ENCODE measurements at places on chromosomes 16 and 17.

DNA sequence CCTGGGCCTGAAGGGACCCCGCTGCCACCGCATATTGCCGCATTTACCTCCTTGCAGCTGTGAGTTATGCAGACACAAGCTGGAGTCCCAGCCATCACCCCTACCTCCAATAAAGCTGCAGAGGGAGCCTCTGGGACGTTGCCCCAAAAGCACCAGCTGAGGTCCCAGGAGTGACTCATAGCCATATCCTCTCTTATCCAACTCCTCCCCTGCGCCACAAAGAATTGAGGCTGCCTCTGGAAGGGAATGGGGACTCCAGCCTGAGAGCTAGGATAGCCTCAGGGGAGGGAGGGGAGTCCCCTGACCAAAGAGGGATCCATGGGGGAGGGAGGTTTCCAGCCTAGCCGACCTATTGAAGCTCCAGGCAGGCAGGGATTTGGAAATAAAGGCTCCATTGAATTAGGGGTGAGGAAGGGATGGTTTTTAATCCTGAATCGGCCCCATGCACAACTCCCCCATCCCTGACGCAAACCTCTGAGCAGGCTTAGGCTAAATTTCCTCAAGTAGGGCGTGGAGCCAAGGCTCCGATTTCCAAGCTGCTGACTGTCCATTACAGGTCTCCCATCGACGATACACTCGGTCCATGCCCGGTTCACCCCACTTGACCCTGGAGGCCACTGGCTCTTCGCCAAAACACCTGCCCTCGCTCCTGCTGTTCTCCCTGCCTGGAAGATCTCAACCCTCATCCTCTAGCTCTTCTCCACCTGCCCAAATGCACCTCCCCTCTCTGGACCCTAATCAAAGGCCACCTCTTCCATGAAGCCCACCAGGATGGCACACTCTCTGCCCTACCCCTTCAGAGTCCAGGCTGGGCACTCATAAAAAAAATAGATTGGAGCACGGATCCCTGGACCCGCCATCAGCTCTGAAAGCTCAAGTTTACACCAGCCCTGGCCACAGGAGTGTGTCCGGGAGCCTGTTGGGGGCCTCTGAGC is 27.5 kb downstream of the PIMREG start:
- no peak for DNase-seq

DNA sequence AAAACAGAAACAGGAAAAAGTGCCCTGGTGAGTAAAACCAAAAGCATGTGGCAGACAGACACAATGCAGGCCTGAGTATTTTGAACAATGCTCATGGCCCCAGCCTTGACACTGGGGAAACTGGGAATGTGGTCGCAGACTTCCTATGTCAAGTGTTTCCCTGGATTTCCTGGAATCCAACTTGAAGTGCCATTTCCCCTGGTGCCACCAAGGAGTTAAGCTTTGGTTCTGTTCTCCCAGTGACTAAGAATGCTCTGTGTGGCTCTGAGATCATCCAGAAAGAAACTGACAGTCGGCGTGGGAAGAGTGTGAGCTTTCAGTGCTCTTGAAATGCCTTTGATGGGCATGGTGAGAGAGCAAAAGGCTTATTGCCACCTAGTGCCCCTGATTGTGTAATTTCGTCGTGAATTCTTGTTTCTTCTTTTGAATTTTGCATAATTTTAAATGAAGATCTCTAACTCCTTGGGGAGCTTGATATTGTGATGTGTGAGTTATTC is 96.0 kb downstream of the YPEL2 start:
- DNase-seq, result no peak

DNA sequence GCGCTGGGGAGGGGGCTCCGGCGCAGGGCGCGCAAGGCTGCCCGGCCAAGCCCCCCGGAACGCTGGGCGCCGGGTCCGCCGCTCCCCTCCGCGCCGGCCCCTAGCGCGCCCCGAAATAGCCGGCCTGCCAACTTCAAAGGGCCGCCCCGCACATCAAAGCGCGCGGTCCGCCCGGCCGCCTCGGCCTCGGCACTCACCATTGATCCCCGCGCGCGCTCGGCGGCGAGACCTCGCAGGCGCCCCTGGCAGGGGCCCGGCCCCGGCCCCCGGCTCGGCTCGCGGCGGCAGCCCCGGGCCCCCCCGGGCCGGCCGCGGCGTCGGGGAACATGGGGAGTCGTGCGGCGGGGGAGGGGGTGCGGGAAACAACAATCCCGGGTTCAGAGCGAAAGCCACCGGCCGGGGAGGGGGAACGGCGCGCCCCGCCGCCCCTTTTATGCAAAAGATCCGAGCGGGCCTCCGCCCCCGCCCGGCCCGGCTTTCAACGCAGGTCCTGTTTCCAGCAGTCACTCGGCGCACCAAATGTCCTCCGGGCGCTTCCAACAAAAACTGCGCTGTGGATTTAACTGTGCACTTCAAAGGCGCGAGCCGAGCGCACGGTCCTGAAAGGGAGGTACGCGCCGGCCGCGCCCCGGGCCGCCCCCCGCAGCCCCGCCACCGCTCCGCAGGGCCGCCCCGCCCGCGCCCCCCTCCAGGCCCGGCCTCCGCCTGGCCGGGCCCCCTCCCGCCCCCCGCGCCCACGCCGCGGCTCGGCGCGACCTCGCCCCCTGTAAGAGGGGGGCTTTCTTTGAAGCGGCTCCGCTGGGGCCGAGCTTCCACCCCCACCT is 608 bp downstream of the AXIN2 start:
- peak; percentile 52 for DNase-seq

- DNase-seq, result no peak
Observed at GRCh38 chr16:2715966-2716885, 3.8 kb downstream of the PRSS27 start.

- no peak for DNase-seq
Observed at GRCh38 chr16:81654346-81654745, 124.7 kb upstream of the PLCG2 start.

- DNase-seq, result no peak
Observed at GRCh38 chr17:56158915-56159825, 5.9 kb downstream of the ANKFN1 start.

DNA sequence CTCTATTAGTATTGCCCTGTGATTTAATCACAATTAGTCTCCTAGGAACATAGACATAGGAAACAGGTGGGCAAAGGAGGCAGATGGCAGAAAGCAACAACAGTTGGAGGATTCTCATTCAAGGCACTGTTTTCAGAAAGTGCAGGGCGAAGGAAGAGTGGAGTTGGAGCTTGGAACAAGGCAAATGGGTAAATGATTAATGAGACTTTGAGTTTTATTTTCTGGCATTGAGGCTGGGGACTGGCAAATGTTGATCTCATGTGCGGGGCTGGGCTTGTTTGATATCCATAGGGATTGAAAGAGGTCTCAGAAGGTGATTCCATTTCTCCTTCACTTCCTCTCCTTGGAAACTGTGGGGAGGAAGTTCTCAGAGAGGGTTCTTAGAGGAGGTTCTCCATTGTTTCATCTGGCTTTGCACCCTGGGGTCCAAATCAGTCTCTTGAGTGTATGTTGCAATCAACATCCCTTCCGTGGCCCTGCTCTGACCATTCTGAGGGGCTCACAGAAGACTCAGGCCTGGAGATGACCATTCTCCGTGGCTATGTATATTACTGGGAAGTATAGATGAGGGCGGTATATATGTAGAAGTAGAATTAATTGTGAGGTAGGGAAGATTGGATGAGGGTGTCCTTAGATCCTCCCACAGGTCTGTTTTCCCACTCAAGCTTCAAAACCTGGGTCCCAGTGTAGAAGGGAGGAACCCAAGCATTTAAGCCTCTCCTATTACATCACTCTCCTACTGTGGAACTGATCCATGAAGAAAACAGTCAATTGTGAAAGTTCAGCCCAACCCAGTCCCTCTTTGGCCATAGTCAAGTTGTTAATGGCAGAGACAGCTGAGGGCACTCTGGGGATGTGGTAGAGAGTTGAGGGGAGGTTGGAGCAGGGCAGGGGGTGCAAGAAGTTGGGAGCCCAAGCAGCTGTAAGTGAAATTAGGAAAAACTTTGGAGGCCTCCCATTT is 36.5 kb upstream of the SRSF1 start:
- DNase-seq, result no peak

DNA sequence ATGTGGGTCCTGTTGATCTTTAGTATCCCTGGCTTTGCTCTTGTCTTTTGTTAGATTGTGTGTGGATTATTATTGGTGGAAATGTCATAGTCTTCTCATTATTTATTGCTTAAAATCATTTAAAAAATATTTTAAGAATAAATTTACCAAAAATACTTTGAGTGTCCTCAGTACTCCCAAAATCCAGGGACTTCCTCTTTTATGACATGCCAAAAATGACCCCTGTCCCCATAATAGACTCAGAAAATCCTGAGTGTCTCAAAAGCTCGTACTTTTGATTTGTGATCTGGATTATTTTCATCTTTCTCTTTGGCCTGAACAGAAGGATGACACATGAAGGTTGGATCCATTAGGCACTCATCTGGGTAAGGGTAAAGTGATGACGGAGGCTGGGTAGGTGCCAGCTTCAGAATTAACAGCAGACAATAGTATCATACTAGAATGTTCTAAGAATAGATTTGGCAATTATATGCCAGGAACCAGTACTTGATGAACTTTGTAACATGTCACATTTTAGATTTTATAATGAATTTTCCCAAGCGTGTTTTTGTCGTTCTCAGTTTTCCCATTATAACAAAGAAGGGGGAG is 602.2 kb upstream of the CDH8 start:
- no peak for DNase-seq

- DNase-seq, result no peak
Observed at GRCh38 chr16:23279721-23280153, 22.4 kb upstream of the SCNN1B start.

DNA sequence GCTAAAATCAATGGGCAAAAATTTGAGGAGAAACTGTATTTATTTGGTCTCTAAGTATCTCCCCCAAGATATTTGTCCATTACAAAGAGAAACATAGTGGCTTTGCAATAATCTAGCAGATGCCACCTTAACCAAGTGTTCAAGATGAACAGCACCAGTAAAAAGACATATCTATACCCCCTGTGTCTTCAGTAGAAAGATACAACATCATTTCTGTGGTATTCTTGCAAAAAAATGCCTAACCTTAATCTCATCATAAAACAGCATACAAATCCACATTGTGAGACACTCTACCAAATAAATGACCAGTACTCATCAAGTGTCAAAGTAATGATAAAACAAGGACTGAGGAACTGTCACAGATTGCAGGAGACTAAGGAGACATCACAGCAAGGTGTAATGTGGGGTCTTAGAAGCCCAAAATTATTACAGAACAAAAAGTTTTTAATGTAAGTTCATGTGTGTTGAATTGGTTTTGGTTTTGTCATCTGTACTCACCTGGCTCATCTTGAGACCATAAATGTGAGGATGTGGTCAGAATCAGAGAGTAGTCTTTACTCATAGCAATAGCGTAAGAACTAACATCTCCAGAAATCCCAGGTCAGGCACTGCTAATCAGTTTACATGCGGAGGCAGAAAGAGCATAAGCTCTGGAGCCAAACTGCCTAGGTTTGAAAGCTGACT is 77.2 kb downstream of the AATF start:
- no peak for DNase-seq

GRCh38 chr16:2233872-2234812 is 2.1 kb upstream of the DNASE1L2 start:
- DNase-seq, result no peak

GRCh38 chr16:75948441-75948840 is 222.2 kb upstream of the CPHXL start:
- no peak for DNase-seq

- no peak for DNase-seq
Observed at GRCh38 chr16:12228602-12229499, 252.3 kb downstream of the SNX29 start.

DNA sequence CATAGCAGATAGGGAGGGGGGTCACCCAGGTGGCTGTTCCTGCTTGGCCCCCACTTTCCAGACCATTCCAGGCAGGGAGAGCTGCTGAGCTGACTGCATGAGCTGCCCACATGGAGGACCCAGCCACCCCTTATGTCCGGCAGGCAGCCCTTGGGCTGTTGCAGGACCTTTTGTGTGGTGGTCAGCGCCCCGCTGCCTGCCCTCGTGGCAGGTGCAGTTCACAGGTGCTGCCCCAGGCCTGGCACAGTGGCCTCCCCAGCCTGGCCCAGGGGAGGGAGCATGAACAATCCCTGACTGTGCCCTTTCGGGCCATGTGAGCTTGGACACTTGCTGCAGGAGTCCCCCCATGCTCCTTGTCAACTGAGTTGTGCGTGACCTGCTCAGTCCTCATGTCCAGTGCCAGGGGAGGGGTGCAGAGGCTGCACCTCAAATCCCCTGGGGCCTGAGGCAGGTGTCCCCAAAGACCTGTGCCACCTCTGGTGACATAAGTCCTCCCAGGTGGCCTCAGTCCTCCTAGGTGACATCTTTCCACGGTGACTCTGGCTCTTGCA is 8.6 kb downstream of the TBC1D26 start:
- no peak for DNase-seq

GRCh38 chr17:49873466-49873865 is 25.6 kb upstream of the TAC4 start:
- DNase-seq, result no peak

GRCh38 chr17:39979016-39979670 is 1.5 kb upstream of the PSMD3 start:
- no peak for DNase-seq

- DNase-seq, result no peak
Observed at GRCh38 chr16:67444259-67445125, 13.6 kb downstream of the HSD11B2 start.

- no peak for DNase-seq
Observed at GRCh38 chr16:83338941-83339340, 468.8 kb upstream of the HSBP1 start.
